ENCODE measurements at places on chromosomes 5 and 9. TPM values are rescaled to one million over a fixed set of nuclear protein-coding genes. Genes with fewer than 3 reads are reported as not detected.
A peak's percentile ranks its signal among the peaks of the same experiment; 100 is the strongest.

DNA sequence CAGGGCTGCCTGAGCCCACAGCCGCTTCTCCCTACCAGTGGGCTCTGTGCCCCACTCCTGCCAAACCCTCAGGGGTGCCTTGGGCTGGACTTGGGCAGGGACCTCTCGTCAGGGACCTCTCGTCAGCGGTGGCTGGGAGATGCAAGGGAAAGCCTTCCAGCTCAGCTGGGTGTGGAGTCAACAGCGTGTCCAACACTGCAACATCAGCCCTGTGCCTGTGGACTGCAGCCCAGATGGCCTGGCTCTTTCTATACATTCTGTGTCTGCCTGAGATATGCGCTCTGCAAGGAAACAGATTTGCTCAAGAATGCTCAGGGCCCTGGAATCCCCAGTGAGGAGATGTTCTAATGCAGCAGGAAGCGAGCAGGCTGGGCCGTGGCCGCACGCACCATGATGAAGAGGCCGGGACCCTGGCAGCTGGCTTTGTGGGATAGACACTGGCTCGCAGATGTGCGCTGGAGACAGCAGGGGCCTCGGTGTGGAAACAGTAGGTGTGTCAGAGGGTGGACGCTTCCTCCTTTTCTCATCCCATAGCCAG lies 85.0 kb upstream of the COL5A1 start:
- no peak for DNase-seq

DNA sequence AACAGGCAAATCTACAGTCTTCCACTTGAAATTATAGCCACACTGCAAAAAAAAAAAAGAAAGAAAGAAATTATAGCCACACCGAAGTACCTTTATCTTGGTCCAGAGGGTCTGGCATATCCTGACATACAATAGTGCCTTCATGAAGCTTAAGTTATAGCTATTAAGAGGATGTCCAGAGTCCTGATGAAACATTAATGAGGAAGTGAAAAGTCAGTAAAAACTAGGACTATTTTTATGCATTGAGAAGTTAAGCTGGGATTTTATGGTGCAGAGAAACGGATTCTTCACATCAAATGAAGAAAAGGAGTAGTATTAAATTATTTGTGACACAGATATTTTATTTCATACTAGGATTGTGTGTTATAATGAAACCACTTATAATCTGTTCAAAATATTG lies 123.9 kb downstream of the SV2C start:
- DNase-seq: no peak

- DNase-seq: peak; percentile 81
Measured at GRCh38 chr5:133868946-133869518, 99.4 kb downstream of the C5orf15 start.

GRCh38 chr5:149616727-149617285 lies 35.5 kb downstream of the ARHGEF37 start:
- DNase-seq: no peak

- no peak for DNase-seq
Measured at GRCh38 chr5:15694696-15695214, 194.8 kb downstream of the FBXL7 start.

GRCh38 chr5:103177543-103177942 lies 57.4 kb downstream of the PPIP5K2 start:
- DNase-seq: no peak

DNA sequence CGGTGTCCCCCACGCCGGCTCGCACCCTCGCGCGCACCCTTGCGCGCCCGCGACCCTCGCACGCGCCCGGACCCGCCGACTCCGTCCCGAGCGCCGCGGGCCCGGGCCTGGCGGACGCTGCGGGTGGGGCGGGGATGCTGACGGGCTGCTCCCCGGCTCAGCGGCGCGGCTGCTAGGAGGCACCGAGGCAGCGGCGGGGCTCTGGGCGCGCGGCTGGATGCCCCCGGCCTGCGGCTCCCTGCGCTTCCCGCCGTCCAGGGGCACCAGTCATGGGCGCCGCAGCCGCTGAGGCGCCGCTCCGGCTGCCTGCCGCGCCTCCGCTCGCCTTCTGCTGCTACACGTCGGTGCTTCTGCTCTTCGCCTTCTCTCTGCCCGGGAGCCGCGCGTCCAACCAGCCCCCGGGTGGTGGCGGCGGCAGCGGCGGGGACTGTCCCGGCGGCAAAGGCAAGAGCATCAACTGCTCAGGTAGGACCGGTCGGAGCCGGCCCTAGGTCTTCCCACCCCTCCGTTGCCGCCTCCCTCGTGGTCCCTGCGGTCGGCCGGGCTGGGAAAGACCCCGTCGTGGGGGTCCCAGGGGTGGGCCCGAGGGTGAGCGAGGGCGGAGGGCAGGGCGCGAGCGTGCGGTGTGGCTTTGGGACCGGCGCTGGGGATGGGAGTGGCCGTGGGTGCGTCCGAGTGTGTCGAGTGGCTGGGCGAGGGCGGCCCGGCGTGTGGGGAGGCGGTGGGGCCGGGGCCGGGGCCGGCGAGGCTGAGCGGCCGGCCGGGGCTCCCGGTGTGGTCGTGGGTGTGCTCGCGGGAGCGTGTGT lies 530 bp downstream of the TMEFF1 start:
- DNase-seq: no peak

- no peak for DNase-seq
Measured at GRCh38 chr5:110790673-110791072, 51.9 kb downstream of the SLC25A46 start.

DNA sequence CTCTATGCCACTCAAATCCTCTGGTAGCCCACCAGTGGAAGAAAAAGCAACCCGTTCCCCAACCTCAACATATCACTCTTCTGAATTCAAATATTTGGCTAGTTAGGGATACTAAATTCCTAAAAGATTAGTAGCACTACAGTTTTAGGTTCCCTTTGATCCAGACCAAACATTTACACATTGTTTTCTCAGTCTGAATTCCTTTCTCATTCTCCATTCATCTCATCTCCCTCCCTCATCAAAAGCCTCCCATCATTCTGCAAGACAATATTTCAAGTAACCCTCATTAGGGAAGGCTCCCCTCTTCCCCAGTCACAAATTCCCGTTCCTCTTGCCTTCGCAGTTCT lies 26.3 kb downstream of the ADAM19 start:
- no peak for DNase-seq

GRCh38 chr9:96186591-96187011 lies 115.4 kb downstream of the HSD17B3 start:
- DNase-seq: no peak

DNA sequence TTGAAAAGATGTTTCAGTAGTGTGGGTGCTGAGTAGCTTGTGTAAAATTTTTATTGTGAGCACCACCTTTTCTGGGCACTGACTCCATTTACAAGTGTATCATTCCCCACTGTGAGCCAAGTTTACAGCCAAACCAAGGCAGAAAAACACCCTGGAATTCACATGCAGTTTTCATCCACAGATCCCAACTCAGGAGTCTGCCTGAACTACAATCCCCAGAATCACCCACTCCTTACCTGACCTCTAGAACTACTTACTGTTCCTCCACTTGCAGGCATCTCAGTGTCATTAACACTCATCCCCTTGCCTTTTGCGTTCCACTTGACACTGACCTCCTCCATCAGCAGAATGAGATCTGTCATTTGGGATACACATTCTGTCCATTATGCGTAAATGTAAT lies 2042.6 kb upstream of the CDH6 start:
- no peak for DNase-seq

DNA sequence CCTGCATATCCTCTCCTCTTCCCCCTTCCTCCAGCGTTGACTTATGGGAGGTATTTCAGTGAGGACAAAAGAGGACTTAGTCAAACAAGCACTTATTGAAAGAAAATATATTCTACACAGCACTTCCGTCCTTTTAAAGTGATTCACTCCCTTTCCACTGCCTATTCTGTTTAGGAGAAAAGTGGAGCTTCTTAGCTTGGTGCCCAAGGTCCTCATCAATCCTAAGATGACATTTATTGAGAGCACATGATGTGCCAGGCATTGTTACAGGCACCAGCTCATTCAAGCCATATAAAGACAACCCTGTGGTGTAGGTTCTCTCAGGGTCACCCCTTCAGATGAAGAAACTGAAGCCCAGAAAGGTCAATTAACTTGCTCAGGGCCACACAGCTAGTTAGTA lies 95.9 kb downstream of the KCNIP1 start:
- no peak for DNase-seq

DNA sequence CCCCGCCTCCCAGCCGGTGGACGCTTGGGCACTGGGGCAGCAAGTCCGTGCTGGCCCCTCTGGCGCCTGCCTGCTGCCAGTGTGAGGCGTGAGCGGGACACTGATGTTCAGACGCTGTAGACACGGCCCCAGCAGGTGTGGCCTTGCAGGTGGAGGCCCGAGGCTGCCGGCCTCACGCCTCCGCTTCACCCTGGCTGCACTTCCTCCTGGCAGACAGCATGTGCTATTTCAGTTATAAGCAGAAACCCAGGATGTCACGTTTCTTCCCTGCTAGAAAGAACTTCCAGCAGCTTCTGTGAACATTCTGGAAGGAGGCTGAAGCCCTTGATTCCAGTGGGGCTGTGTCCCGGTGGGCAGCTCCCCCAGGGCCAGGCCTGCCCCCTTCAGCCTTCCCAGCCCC lies 114.8 kb upstream of the FCN2 start:
- no peak for DNase-seq

GRCh38 chr9:93203026-93203717 lies 19.2 kb downstream of the WNK2 start:
- no peak for DNase-seq

GRCh38 chr5:107365320-107366109 lies 305.2 kb downstream of the EFNA5 start:
- no peak for DNase-seq

- no peak for DNase-seq
Measured at GRCh38 chr5:39323542-39323941, 40.8 kb downstream of the C9 start.

GRCh38 chr5:111810112-111810511 lies 53.1 kb upstream of the NREP start:
- no peak for DNase-seq

DNA sequence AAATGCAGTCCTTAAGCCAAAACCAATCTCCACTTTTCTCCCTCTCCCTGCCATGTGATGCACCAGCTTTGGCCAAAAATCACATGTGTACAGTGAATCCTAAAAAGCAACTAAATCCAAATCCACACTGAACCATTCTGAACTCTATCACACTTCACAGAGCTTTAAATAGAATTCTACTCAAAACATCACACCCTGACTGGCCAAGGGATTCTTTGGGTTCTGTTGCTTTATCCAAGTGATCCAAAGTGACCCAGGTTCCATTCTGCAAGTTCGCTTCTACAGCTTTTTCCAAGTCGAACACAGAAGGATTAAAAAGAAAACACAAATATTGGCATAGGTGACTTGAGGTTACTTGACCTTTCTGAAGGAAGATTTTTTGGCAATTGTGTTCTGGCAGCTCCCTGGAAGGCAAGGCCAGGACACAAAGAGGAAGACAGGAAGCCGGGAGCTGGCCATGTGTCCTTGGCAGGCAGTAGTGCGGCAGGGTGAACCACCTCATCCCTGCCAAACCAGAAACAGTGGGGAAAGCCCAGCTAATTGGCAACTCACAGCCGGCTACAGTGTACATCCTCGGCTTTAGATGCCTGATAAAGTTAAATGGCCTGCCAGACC lies 115.0 kb downstream of the NFIB start:
- DNase-seq: peak; percentile 78

- no peak for DNase-seq
Measured at GRCh38 chr9:108467653-108468324, 388.0 kb downstream of the ACTL7B start.

GRCh38 chr5:10502130-10502529 lies 60.5 kb downstream of the ROPN1L start:
- DNase-seq: no peak

DNA sequence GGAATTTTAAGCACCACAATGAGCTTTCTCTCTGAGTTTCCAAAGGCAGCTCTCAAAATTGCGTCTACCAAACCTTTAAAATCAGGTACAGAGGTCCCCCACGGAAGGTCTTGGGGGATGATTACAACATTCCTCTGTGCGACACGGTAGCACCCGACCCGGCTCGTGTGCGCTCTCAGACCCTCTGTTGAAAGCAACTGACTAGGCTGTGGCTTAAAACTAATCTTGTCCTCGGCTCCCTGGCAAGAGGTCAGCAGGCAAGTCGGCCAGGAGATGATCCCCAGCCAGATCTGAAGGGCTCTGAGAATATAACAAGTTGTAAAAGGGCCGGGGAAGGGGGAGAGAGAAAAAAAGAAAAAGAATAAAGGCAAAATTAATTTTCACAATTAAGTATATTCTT lies 92.6 kb upstream of the LMX1B start:
- DNase-seq: peak; percentile 69

DNA sequence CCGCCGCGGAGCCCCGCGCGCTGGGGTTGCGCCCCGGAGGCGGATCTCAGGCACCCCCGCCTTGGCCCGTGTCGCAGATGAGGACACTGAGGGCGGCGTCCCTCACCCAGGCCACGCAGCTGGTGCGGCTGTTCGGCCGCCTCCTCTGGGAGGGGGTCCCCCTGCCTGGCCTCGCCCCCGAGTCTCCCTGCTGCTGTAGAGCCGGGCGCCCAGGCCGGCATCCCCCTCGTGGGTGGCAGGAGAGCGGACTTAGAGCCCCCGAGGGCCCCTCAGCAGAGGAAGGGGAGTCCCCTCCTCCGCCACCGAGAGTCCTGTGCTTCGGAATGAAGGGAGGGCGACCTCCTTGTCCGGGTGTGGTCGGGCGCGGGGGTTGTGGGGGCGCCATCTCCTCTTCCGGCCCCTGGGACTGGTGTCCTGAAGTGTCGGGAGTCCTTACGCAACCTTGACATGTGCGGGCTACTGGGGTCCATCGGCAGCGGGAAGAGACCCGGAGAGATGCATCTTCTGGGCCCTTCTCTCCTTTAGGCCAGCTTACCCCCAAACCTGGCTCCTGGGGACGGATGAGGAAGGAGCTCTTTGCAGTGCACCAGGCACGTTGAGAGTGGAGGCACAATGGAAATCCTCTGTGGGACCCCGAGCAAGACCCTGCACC lies 11.7 kb upstream of the EXOSC2 start:
- peak; percentile 69 for DNase-seq

- DNase-seq: no peak
Measured at GRCh38 chr5:168471785-168472184, 14.5 kb upstream of the RARS1 start.

DNA sequence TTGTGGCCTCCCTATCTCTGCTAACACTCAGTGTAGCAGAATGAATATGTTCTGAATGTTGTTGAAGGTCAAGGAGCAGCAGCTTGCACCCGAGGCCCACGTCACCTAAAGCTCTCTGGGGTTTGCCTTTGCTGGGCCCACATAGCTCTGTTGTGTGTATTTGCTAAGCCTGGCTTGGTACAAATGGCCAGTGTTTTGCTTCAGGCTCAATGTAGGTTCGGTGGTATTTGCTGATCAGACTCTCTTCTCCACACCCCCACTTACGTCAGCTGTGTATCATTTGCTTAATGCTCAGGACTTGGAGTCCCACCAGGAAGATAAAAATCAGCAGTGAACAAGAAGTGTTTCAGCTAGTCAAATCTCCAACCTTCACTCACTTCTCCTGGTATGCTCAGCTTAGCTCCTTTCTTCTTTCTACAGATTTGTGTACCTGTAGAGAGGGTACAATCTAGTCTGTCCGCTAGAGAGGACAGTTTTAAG lies 4.8 kb upstream of the RFESD start:
- DNase-seq: no peak

- no peak for DNase-seq
Measured at GRCh38 chr9:28866951-28867350, 1293.7 kb upstream of the C9orf72 start.

- no peak for DNase-seq
Measured at GRCh38 chr9:108271236-108271635, 584.5 kb downstream of the ACTL7B start.

FCN2 gene
- not detected for total RNA-seq

S100Z gene
- total RNA-seq: not detected

STRBP gene
- 21.6 TPM for total RNA-seq

LAMC3 gene
- 0.22 TPM for total RNA-seq

ZDHHC11 gene
- 38.0 TPM for total RNA-seq

TLX3 gene
- not detected for total RNA-seq

ANKRD34B gene
- total RNA-seq: not detected

NOXA1 gene
- total RNA-seq: 2.2 TPM

RLN2 gene
- not detected for total RNA-seq
